ENCODE measurements at places on chromosomes 3 and 15. TPM values are rescaled to one million over a fixed set of nuclear protein-coding genes. Genes with fewer than 3 reads are reported as not detected.

SEMA3G gene
- under 0.01 TPM for total RNA-seq

PRSS50 gene
- not detected for total RNA-seq

TRPC1 gene
- 31.4 TPM for total RNA-seq

GHSR gene
- not detected for total RNA-seq

RHCG gene
- total RNA-seq: 0.14 TPM

TGM4 gene
- not detected for total RNA-seq

TTLL13 gene
- total RNA-seq: 0.14 TPM

INSYN1 gene
- total RNA-seq: 5.1 TPM

STXBP5L gene
- under 0.01 TPM for total RNA-seq

OR5K2 gene
- total RNA-seq: not detected

EEFSEC gene
- 1.3 TPM for total RNA-seq

KLHL6 gene
- under 0.01 TPM for total RNA-seq

TATDN2 gene
- 7.1 TPM for total RNA-seq

XCR1 gene
- total RNA-seq: under 0.01 TPM

MAP1A gene
- total RNA-seq: 40.8 TPM

RTP4 gene
- 2.0 TPM for total RNA-seq

WNT5A gene
- 4.4 TPM for total RNA-seq

RAB6B gene
- total RNA-seq: 0.37 TPM

GCSAM gene
- not detected for total RNA-seq

LMCD1 gene
- total RNA-seq: 44.2 TPM

LSMEM2 gene
- not detected for total RNA-seq

GRK7 gene
- total RNA-seq: not detected

ROPN1 gene
- not detected for total RNA-seq

MOBP gene
- not detected for total RNA-seq

IQCF5 gene
- not detected for total RNA-seq

PROK2 gene
- not detected for total RNA-seq

ATOSA gene
- 14.2 TPM for total RNA-seq

CLEC3B gene
- 2.0 TPM for total RNA-seq

CHRNA3 gene
- not detected for total RNA-seq

CFAP92 gene
- total RNA-seq: 1.1 TPM

PGBD4 gene
- 1.8 TPM for total RNA-seq

EDC3 gene
- 12.0 TPM for total RNA-seq

SLC7A14 gene
- total RNA-seq: 4.1 TPM

ZNF80 gene
- not detected for total RNA-seq

CHRNA5 gene
- total RNA-seq: 0.14 TPM

ANKRD63 gene
- total RNA-seq: not detected

DUOXA2 gene
- total RNA-seq: not detected

AVEN gene
- 31.7 TPM for total RNA-seq

CACNA1D gene
- total RNA-seq: 0.14 TPM

ZNF609 gene
- total RNA-seq: 15.8 TPM

IL17RB gene
- not detected for total RNA-seq

C3orf49 gene
- total RNA-seq: not detected

RFTN1 gene
- 57.5 TPM for total RNA-seq

LSM3 gene
- 7.1 TPM for total RNA-seq

LDHAL6B gene
- total RNA-seq: not detected

C3orf20 gene
- 0.09 TPM for total RNA-seq

PLA1A gene
- total RNA-seq: 0.83 TPM

TIMMDC1 gene
- total RNA-seq: 46.1 TPM

KNSTRN gene
- total RNA-seq: 11.0 TPM

KIAA1143 gene
- total RNA-seq: 16.6 TPM

CCDC14 gene
- 26.5 TPM for total RNA-seq

CLDN18 gene
- total RNA-seq: not detected

GUCA1C gene
- total RNA-seq: not detected

TRH gene
- total RNA-seq: not detected

All from smooth muscle cell of bladder (primary cell).